ENCODE measurements at places on chromosomes 11 and 22.
A peak's percentile ranks its signal among the peaks of the same experiment; 100 is the strongest.

DNA sequence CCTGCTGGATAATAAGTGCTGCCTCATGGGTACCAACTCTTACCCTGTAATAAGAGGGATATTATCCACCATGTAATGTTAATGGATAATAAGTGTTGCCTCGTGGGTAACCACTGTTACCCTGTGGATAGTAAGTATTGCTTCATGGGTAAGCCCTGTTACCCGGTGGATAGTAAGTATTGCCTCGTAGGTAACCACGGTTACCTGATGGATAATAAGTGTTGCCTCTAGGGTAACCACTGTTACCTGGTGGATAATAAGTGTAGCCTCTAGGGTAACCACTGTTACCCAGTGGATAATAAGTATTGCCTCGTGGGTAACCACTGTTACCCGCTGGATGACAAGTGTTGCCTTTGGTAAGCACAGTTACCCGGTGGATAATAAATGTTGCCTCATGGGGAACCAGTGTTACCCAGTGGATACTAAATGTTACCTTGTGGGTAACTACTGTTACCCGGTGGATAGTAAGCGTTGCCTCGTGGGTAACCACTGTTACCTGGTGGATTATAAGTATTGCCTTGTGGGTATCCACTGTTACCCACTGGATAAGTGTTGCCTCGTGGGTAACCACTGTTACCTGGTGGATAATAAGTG is 18.6 kb upstream of the NXPE4 start:
- no peak for DNase-seq

- no peak for DNase-seq
Observed at GRCh38 chr11:129721685-129722084, 94.0 kb upstream of the TMEM45B start.

DNA sequence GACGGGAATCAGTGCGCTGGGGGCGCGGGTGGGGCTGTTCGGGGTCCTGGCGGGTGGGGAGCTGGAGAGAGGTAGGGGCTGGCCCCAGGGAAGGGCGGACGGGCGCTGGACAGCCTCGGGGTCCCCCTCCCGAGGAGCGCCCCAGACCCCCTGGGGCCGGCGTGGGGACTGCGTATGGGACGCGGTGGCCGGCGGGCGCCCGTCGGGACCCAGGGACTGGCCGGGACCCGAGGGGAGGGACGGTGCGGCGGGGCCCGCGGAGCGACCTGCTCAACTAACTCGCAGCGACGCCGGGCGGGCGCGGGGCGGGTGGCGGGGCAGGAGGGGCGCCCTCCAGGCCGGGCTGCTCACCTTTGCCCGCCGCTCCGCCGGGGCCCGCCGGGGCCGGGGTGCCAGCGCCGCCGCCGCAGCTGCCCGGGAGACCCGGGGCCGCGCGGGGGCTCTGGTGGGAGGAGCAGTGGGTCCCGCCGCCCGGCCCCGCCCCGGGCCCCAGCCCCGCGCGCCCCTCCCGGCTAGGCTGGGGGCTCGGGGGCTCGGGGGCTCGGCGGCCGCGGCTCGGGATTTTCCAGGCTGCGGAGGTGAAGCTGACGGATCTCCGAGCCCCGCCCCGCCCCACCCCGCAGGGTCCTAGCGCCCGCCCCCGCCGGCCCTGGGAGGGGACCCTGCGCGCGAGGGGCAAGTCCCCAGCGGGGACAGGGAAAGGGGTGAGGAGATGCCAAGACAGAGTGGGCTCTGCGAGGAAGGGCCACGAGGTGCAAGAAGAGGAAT is 12.3 kb downstream of the STARD10 start:
- DNase-seq = peak; percentile 11

- DNase-seq = no peak
Observed at GRCh38 chr11:9313648-9314290, 624 bp downstream of the TMEM41B start.

DNA sequence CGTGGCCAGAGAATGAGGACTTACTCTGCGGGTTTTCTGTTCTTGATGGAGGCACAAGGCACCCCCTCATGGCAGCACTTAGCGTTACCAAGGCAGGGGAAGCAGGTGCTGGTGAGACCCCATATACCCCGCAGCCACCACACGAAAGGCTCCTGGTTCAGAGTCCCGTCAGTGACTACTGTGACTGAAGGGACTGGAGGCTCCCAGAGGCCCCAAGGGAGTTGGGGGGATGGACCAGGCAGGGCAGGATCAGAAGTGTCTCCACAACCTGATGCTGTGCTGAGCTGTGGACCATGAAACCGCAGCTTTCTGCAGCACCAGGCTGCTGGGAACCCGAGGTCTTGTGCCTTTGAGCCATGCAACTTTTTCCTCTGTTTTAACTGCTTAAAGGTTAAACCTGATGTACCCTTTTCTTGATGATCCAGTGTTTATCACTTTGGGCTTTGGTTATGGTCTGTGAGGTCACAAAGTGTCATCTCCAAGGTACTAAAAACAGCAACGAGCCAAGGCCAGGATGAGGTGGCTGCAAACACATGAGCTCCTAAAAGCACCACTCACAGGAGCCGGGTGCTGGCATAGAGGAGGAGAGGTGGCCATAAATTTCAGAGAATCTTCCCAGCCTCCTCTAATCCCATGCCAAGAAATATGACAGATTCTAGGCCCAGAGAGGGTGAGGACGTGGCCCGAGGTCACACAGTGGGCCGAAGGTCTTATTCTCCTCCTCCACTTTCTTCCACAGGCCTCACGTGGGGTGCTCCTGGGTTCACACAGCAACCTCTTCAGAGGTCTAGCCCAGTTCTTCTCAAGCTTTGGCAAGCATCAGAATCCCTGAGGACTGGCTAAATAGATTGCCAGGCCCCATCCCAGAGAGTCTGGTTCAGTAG is 4.2 kb upstream of the LRRC32 start:
- DNase-seq = no peak

DNA sequence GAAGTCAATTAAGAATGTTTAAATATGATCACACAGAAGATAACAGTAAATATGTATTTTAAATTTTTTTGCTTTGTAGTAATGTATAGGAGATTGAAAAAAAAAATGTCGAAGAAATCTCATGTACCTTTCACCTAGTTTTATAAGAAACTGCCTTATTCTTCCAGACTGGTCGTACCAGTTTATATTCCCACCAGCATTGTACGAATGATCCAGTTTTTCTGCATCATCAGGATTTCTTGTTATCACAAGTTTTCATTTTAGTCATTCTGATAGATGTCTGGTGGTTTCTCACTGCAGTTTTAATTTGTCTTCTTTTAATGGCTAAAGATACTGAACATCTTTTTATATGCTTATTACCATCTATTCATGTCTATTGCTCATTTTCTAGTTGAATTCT is 101.8 kb upstream of the CTSC start:
- DNase-seq = no peak

GRCh38 chr22:38353701-38354100 is 36.5 kb upstream of the CSNK1E start:
- DNase-seq = no peak

DNA sequence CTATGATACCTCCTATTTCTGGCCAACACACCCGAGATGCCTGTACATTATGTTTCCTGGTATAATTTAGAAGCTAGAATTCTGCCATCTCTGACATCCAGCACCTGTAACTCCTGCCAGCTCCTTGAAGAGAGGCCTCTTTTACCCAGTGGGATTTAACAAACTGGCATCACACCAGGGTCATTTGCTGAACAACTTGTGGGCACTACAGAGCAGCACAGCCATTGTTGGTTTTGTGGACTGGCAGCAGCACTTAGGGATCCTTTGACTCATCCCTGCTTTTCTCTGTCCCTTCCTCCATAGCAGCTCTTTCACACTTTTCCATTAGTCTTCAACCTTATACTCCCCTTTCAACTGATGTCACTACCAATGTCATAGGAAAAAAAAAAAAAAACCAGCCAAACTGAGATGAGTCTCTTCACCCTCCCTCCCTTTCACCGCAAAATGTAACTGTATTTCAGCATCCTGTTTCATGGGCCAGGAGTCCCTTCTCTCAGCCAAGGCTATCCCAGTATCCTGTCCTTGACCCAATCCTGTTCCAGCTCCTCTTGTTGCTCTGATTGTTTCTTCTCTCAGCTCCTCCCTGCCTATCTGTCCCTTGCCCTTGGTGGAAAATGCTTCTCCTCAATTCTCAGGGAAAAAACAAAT is 68.7 kb downstream of the PPFIBP2 start:
- no peak for DNase-seq

- DNase-seq = no peak
Observed at GRCh38 chr11:50298182-50298988, 265.7 kb downstream of the OR4C45 start.

DNA sequence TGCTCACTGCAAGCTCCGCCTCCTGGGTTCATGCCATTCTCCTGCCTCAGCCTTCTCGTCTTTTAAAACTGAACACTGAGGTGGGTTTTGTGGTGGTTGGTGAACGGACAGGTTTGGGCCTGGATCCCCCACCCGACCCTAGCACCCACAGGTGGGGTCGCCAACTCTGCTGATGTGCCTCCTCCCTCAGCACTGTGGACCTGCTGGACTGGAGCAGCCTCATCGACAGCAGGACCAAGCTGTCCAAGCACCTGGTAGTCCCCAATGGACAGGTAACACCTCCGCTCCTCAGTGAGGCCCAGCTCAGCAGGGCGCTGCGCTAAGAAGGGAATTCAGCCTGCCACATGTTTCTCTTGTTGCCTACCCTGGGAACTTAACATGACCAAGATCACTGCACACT is 15.2 kb downstream of the DGCR6L start:
- no peak for DNase-seq

DNA sequence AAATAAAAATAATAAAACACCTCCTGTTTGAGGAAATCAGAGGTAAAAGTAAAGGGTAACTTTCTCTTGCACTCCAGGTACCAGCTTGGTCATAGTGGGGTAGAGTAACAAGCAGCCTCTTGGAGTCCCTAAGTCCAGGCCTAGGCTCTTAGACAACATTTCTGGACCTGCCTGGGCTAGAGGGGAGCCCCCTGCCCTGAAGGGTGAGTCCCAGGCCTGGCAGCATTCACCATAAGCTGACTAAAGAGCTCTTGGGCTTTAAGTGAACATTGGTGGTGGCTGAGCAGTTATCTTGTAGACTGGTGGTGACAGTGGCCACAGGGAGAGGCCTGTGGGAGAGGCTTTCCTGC is 18.6 kb upstream of the OR56A3 start:
- DNase-seq = no peak

GRCh38 chr11:77215106-77215505 is 86.4 kb downstream of the GDPD4 start:
- DNase-seq = no peak

DNA sequence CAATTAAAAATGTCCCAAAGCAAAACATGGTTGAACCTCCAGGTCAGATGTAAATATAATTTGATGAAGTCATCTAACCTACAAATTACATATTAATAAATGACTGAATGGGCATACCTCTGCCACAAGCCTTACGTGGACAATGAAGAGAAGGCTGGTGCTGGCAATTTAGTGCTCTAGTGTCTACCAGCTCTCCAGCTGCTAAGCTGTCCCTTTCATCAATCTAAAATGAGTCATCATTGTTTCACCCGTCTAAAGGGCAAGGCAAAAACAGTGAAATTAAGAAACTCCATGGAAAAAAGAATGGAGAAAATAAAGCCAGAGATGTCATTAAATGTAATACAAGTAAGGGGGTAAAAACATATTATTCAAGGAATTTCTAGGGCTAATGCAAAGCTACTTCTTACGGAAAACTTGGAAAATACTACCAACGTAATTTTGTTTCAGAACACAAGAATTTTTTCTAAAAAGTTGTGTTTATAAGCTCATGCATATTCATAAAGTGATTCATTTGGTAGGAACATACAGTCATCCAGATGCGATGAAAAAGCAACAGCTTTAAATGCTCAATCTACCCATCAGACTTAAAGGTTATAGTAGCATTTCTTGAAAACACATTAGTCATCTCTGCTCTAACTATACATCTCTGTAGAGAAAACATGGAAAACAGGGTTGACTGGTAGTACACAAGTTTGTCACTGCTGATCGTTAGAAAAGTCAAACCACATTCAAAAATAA is 71.5 kb downstream of the SIK3 start:
- no peak for DNase-seq

DNA sequence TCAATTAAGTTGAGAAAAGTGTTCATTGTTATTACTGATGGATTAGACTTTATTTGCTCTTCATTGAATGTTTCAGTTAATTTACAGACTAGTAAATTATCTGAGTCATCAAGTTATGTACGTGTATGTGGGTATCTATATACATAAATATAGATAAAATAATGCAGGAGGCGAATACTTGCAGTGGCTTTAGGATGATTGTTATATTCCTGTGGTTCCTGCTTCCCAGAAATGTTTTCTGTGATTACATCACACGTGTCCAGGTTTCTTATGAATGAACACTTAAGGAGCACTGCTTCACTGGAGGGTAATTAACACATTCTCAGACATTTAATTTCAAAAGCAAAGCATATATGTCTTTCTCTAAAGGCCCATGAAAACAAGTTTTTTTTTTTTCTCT is 28.4 kb downstream of the YAP1 start:
- no peak for DNase-seq

- DNase-seq = no peak
Observed at GRCh38 chr22:29524442-29525191, 28.9 kb downstream of the THOC5 start.

DNA sequence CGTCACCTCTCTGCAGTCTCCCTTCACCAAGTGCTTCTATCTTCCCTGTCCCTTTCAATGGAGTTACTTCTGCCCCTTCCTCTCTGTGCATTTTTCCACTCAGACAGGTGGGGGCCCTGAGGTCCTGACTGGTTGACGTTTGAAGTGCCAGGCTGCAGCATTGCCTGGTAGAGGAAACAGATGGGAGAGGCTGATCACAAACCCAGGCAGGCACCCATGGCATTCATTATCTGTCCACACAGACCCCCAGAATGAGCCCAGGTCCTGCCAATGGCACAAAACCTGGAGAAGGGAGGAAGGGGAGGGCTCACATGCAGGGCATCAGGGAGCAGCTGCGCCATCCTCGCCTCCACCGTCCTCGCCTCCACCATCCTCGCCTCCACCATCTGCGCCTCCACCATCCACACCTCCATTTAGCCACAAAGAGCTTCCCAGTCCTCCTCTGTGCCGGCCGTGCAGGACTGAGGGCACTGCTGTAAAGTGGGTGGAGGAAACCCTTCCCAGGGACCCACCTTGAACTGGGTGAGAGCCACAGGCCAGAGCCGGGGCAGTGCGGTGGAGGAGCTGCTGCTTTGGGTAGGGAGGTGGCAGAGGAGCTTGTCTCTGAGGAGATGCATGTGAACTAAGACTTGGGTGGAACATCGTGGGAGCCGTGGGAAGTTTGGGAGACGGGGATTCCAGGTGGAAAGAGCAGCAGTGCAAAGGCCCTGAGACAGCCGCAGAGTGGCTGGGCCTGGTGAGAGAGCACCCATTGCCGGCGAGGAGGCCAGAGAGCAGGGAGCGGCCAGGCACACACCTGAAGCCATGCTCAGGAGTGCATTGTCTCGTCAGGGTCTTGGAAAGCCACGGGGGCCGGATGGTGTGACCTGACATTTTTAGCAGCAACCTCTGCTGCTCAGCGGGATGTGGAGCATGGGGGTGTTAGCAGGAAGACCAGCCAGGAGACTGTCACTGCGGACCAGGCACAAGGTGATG is 145.1 kb downstream of the TBC1D22A start:
- no peak for DNase-seq
